ENCODE measurements at places on chromosomes 1 and 21.

- no peak for DNase-seq
Observed at GRCh38 chr1:153305682-153306081, 7.1 kb downstream of the PGLYRP3 start.

DNA sequence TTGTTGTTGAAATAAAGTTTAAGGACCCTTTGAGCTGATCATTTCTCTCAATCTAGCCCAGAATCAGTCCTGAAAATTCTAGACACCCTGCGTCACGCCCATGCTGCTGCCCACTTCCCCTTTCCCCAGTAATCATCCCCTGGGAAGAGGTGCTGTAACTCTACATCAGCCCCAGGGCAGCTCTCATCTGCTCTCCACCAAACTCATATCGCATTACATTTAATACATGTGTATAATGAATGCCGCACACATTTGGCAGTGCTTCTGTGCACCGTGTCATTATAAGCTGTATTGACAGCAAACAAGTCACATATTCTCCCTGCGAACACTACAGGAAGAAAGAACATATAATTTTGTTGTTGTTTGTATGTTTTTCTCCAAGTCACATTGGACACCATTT lies 539.7 kb upstream of the DAB1 start:
- no peak for DNase-seq

- no peak for DNase-seq
Observed at GRCh38 chr1:60984062-60984799, 98.1 kb upstream of the NFIA start.

DNA sequence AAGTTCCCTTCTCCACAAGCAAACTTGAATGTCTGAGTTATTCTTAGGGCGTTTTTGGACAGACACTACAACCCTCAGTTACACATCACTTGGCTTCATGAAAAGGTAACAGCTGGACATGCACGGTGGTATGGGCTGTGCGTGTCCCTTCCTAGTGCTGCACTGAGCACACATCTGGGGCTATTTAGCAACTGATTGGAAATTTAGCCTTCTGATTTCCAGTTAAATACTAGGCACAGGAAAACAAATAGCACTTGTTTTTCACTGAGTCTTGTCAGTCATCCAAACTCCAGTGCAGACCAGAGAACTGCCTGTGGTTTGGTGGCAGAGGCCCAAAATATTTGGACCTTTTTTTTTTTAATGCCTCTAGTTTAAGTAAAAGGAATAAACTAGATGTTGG lies 134.7 kb downstream of the TGFBR3 start:
- no peak for DNase-seq

- DNase-seq = no peak
Observed at GRCh38 chr1:201551877-201552731, 13.2 kb downstream of the NAV1 start.

DNA sequence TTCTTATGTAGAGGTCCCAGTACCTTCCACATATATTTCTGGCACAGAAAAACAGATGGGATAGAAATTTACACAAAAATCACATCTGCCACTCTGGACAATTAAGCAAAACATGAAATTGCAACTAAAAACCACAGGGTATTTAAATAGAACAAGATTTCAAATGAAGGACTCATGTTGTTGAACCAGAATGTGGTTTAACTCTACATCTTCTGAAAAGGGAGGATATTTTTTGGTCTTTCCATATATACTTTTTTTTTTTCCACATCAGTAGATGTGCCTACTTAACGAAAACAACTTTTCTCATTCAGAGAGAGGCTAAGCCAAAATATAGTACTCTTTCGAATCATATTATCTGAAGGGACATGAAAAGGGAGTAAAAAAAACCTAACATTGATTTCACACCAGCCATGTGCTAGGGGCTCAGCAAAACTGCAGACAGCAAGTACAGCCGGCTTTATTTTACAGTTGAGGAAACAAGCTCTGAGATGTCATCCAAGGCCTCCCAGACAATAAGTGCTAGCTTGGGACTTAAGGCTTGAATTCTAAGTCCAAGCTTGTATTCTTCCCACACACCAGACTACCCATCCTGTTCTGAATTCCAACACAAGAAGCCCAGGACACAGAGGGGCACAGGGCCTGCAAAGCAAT lies 208.9 kb downstream of the PBX1 start:
- no peak for DNase-seq

DNA sequence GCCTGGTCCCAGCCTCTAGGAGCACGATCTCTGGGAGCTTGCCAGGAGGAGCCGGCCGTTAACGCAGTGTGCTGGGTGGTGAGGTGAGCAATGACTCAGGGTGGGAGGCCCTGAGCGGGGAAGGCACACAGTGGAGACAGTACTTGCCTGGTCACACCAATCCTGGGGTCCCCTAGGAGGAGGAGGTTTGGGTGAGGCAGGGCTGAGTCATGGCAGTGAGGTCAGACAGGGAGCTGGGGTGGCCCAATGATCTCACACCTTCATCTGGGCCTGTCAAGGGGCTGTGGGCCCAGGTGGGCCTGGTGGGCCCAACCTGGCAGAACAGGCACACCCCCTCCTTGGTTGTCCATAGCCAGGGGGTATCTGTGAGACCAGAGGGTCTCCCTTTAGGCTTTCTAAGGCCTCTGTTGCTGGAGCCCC lies 8.6 kb upstream of the EDN2 start:
- DNase-seq = no peak

DNA sequence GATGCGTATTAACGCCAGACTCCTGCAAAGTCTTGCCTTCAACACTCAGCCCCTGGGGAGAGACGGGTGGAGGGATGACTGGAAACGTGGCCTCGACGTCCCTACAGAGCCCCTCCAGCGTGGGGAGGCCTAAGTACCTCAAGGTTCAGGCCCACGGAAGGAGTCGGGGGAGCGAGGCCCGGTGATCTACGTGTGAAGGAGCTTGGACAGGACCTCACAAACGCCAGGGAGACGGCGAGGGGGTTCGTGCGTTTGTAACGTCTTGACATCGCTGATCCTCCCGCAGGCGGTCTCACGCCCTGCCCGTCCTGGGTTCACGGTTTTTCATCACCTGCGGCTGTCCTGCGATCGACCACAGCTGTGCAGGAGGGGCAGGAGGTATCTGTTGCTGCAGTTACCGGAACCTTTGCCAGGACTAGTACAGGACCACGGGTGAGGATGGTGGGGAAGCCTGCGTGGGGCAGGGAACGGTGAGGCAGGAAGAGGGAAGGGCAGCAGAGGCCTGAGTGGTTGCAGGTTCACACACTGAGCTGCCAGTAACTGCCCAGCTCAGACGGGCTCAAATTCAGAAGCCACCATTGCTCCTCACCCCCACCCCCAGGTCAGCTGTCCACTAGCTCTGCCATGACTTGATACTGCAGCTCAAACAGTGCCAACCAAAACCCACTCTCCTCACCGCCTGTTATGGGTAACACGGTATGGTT lies 889 bp upstream of the CCNL2 start:
- no peak for DNase-seq

DNA sequence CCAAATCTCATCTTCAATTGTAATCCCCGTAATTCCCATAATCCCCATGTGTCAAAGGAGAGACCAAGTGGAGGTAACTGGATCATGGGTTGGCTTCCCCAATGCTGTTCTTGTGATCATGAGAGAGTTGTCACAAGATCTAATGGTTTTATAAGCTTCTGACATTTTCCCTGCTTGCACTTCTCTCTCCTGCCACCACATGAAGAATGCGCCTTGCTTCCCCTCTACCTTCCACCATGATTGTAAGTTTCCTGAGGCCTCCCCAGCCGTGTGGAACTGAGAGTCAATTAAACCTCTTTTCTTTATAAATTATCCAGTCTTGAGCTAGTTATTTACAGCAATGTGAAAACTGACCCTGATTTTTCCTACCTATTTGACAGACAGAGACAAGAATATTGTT lies 162.5 kb upstream of the SYT6 start:
- DNase-seq = no peak

DNA sequence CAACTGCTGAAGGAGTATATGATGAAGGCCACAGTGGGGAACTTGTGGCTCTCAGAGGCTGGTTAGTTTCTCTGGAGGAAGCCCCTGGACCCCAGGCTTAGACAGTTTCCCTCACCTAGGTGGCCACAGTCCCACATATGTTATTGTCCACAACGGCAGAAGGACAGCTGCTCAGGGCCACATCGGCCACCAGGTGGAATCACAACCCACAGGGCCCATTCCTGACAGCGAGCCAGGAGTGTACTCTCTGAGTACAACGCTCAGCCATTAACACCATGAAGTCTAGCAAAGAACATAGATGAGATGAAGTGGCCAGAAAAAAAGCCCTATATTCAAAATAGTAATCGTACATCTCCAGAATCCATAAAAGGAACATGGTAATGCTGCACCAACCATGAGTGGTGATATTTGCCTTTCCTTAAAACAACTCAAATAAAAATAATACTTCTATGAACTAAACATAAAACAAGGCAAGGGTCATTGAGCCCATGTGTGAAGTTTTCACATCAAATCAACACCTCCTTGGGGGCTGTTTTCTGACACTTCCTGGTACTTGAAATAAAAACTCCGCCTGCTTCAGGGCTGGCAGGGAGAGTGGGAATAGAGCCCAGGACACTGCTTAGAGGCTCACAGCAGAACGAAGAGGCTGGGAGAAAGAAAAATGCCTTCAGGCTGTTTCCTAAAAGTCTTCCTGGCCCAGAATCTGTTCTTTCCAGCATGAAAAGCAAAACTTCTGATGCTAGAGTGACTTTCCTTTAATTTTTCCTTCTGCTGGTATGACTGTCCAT lies 383.3 kb downstream of the HHAT start:
- no peak for DNase-seq

GRCh38 chr21:36297406-36297937 lies 22.5 kb upstream of the MORC3 start:
- DNase-seq = no peak

DNA sequence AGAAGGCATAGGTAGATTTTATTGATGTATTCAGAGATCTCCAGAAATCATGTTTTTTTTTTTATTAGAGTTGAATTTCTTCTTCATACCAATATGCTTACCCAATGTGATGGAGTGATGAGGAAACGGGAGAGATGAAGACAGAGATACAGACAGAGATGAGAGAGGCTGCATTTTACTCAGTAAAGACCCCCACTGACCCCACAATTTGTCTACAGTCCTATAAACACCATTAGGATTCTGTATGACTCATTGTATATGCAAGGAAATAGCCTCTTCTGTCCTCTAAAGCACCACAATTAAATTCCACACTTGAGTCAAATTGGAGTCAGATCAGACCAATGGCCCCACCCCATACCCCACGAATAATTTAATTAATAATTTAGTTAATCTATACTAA lies 44.0 kb downstream of the RUNX1 start:
- no peak for DNase-seq

DNA sequence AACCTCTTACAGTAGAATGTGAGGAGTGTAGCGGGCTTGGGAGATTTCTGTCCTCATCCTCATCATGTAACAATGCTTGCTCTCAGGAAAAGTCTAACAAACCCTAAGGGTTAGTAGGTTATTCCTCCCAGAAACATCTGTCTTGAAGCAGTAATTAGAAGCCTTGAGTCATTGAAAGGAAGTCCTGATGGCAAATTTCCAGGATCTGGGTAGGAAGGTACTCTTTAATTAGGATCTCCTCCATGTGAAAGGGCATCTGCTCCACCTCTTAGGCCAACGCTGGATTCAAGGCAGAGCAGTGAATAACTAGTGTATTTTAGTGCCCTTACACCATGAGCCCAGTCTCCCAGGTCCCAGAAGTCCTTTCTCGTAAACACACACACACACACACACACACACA lies 106.6 kb upstream of the BARHL2 start:
- no peak for DNase-seq

GRCh38 chr1:107572674-107573211 lies 392.2 kb downstream of the VAV3 start:
- no peak for DNase-seq

GRCh38 chr1:225422795-225423517 lies 4.9 kb downstream of the LBR start:
- no peak for DNase-seq

DNA sequence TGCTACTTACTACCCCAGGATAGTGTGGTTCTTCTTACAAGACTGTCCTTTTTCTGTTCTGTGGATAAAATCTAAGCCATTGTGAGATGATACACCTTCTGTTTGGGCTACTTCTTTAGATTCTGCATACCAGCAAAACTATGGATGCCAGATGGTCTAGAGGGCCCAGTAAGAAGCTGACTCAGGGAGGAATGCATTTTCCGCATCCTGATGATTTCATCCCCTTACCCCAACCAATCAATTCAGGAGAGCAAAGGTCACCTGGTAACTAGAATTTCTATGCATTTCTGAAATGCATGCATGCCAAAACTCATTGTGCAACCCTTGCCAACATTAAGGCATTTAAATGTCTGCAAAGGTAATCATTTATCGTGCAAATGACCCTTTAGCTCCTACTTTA lies 285.7 kb upstream of the ZP4 start:
- DNase-seq = no peak

- DNase-seq = no peak
Observed at GRCh38 chr1:37537378-37537777, 16.7 kb downstream of the SNIP1 start.

DNA sequence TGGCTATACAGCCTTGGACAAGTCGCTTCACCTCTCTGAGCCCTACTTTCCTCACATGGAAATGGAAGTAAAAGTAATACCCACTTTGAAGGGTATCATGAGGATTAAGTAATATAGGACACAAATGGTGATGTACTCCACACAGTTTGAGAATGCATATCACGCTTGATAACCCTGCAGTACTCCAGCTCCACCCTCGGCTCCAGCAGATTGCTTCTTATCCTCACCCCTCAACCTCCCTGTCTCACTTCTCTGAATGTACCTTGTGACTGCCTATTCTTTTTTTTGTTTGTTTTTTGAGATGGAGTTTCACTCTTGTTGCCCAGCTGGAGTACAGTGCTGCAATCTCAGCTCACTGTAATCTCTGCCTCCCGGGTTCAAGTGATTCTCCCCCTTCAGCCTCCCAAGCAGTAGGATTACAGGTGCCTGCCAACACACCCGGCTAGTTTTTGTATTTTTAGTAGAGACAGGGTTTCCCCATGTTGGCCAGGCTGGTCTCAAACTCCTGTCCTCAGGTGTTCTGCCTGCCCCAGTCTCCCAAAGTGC lies 55.5 kb downstream of the LDLRAD2 start:
- no peak for DNase-seq

- no peak for DNase-seq
Observed at GRCh38 chr1:208044589-208045462, 133.9 kb upstream of the CD34 start.

DNA sequence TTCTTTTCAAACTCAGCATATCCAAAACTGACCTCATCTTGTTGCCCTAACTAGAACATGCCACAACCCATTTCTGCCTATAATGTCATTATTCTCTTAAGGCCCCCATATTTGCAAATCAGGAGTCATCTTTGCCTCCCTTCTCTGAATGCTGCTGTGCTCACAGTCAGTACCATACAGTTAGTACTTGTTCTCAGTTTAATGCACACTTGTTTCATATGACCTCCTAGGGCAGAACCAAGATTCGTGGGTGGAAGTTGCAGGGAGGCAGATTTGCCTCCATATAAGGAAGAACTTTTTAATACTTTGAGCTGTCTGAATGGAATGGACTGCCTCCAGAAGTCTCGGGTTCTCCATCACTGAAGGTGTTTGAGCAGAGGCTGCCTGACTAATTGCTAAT lies 9.2 kb downstream of the CAP1 start:
- DNase-seq = no peak
